ENCODE measurements at places on chromosomes 1 and 21. TPM values are rescaled to one million over a fixed set of nuclear protein-coding genes. Genes with fewer than 3 reads are reported as not detected.

RHD gene
- not detected for total RNA-seq

DNA sequence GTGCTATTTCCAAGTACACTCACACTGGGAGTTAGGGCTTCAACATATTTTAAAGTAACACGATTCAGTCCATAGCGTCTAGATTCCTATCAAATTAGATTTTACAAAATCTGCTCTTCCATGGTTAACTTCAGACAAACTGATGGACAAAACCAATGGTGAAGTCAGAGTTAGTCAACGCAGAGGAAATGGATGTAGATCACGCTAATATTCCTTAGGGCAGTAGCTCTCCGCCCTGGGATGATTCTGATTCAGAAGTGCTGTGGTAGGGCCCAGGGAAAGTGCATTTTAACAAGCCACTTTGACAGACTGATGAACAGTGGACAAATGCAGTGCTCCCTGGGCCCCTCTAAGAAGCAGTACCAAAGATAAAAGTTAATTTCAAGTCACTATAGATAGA is 83.2 kb downstream of the HIVEP3 start:
- no peak for DNase-seq

GRCh38 chr1:67647814-67648358 is 37.1 kb upstream of the GADD45A start:
- DNase-seq = no peak

GRCh38 chr21:39221282-39221996 is 38.2 kb upstream of the PSMG1 start:
- no peak for DNase-seq

DNA sequence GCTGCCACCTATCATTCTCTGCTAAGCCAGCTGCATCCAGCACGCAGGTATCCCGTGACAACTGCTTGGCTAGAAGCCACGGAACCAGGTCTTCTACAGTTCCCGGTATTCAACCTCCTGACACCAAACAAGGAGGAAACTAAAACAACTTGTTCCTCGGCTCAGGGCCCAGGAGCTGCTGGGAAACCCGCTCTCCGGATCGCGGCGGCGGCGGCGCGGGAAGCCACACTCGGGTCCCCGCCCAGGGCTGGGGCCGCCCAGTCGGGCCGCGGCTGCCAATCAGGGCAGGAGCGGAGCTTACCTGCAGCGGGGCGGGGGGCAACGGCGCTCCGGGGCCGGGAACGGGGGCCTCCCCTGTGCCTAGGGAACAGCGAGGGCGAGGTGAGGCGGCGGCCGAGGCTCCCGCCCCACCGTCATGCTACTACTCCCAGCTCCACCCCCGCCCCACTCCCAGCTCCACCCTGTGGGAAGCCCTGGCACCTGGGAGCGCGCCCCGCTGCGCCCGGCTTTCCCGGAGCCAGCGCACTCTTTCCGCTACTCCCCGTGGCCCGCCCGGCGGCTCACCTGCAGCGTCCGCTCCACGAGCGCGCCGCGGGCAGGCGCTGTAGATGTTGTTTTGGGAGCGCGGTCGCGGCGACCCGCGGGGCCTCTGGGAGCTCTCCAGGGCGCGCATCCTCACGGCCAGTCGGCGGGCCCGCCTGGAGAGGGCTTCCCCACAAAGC is 12.1 kb downstream of the IL24 start:
- DNase-seq = peak; percentile 64

GRCh38 chr1:183506561-183506960 is 34.3 kb downstream of the SMG7 start:
- DNase-seq = no peak

DNA sequence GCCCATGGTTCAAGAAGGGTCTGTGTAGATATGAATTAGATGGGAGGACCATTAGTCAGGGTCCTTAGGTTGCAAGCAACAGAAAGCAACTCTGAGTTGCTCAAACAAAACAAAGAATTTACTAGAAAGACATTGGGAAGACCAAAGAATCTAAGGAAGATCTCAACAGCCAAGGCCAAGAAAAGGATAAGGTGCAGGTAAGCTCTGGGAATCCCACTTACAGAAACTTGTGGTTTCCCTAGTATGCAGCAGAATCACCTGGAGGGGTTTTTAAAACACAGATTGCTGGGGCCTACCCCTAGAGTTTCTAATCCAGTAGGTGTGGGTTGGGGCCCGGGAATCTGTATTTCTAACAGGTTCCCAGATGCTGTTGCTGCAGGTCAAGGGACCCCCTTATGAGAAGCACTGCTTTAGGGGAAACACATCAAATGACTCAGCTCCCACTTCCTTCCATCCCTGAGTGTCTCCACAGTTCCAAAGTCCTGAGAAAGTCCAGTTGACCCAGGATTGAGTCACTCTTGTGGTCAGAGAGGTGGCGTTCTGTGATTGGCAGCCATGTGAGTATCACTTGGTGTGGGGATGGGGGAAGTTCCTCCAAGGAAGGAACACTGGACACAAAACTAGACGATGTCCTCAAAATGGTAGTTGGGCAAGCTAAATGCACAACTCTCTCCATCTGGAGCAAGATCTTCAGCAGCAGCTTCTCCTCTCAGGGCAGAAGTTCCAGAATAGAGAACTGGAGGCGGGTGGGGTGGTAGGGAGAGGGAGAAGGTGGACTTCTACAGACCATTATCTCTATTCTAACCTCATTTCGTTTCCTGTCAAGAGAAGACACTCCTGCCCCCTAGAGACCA is 24.2 kb upstream of the EYA3 start:
- no peak for DNase-seq

DNA sequence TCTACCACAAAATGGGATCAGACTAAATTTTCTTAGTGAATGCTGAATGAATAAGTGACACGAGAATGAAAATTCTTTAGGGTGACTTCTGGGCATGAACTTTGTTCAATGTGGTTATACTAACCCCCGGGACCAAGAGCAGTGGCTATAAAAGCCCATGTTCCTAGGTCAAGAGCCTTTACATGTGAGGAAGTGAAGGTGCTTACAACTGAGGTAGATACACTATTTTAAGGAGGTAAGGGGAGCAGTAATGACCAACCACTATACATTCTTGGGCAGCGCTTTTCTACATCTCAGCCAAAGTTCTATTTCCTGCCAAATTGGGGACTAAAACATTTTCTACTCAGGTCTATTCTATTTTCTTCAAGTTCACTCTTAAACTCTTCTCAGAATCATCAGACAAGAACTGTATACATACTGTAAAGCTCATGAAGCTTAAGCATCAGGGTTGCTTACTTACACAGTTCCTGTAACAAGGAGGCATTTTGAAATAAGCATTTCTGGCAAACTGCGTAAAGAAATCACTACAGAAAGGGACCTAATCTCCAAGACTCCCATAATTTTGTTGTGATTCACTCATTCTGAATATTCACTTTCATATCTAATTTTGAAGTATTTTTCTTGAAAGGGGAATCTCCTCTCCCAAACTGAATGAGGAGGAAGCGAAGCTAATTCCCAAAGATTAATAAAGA is 8.5 kb upstream of the ARHGAP29 start:
- no peak for DNase-seq

LDLRAP1 gene
- total RNA-seq = 18.4 TPM

OR2L3 gene
- total RNA-seq = not detected

DNA sequence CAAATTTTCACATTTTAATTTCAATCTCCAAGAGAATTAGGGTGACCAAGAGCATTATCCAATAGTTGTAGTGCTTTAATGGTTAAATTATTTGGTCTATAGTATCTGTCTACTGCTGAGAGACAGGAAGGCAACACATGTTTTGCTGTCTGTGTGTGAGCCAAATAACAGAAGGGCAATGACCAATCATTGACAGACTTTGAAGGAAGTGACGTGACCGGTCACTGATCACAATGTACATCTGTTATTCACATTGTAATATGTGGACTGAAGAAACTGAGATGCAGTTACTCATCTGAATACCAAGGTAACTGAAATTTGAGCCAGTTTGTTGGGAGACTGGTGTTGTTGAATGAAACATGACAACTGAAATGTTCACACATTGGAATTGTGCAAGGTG is 196.7 kb downstream of the LRRC40 start:
- no peak for DNase-seq

TMEM81 gene
- 1.9 TPM for total RNA-seq

CCDC28B gene
- 2.8 TPM for total RNA-seq
